ENCODE measurements at places on chromosomes 6 and 20.

DNA sequence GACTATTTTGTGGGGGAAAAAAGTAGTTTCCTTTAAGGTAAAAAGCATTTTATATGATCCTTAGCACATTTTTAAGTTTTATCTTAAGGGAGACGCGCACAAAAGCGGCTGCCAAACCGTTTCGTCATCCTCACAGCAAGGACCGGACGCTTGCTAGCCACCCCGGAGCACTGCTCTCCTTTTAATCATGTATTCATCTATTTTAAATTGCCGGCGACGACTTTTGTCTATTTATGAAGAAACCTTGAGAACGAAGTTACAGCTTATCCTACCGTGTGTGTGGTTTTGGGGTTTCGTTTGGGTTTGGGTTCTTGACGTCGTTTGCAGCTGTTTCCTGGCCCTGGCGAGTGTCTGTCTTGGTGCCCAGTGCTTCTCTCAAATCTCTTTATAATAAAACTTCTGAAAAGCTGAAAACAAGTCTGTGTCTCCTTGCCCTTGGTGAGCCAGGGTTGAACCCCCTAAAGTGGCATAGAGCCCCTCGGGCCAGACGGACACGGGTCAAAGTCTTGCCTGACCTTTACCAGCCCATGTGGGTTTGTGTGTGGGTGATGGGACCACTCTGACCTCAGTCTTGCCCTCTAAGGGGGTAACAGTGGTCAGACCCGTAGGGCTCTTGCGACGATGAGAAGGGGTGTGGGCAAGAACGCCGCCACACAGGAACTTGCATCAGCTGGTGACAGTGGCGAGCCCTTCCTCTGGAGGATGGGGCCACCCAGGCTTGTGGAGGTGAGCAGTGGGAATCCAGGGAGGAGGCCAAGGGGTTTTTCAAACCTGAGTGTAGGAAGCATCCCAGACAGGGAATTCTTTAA, 117.6 kb downstream of the JPH2 start:
- DNase-seq = peak; percentile 26

DNA sequence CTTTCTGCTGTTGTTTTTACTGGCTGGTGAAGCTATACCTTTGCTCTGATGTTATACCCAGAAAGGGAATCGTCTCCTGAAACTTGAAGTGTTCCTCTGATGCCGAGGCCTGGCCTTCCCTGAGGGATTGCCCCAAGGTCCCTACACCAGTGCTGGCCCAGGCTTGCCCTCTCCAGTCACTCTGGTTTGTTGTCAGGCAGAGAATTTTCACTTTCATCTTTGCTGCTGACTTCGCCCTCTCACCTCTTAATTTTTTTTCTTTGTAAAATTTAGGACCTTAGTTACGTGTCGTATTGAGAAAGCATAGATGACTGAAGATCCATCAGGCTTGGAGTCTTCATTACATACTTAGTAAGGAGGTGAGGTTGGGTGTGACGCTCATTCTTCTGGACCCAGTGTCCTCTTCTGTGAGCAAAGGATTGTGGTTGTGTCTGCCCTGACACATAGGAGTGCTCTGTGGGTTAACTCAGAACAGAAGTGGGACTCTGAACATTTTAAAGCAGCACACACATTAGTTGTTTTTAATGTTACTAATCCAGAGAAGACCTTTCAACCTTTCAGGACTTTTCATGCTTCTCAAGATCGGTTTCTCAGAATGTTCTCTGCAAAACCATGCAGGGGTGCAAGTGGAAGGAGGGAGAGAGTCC, 45.4 kb downstream of the TULP4 start:
- no peak for DNase-seq

GRCh38 chr6:57193177-57193576, 21.1 kb downstream of the BAG2 start:
- no peak for DNase-seq

DNA sequence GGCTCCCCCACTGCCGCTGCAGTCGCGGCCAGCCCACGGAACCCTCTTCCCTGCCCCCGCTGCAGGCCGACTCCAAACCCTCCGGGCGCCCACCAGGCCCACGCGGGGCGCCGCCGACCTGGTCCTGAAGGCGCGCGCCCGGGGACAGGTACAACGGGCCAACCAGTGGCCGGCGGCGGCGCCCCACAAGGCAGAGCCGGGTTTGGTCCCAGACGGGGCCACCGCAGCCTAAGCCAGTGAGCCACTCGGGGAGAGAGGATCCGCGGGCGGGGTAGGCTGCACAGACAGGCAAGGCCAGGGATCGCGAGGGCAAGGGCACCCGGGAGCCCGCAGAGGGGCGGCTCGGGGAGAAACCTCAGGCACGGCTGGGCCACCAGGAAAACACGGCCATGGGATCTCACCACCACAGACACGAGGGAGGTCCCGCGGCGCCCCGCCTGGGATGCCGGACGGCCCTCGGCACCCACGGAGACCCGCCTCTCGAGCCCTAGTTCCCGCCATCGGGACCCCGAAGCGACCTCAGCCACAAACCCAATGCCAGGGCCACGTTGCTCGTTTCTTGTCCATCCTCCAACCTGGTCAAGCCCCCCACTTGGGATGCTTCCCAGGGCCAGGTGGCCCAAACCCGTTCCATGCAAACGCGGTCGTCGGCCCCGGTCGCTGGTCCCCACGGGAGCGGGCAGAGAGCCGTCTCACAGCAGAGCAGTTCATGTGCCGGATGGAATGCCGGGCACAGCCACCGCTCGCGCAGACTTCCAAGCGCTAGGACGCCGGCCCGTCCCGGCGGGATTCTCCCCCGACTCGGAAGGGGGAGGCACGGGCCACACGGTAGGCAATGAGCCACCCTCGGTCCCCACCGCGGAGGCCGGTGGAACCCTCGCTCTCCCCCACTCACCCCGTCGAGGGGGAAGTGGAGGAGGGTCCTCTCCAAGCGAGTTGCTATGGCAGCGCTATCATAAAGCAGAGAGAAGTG, 1956.6 kb upstream of the DEFB115 start:
- DNase-seq = no peak
